ENCODE measurements at places on chromosomes 7 and 10. TPM values are rescaled to one million over a fixed set of nuclear protein-coding genes. Genes with fewer than 3 reads are reported as not detected.

DNA sequence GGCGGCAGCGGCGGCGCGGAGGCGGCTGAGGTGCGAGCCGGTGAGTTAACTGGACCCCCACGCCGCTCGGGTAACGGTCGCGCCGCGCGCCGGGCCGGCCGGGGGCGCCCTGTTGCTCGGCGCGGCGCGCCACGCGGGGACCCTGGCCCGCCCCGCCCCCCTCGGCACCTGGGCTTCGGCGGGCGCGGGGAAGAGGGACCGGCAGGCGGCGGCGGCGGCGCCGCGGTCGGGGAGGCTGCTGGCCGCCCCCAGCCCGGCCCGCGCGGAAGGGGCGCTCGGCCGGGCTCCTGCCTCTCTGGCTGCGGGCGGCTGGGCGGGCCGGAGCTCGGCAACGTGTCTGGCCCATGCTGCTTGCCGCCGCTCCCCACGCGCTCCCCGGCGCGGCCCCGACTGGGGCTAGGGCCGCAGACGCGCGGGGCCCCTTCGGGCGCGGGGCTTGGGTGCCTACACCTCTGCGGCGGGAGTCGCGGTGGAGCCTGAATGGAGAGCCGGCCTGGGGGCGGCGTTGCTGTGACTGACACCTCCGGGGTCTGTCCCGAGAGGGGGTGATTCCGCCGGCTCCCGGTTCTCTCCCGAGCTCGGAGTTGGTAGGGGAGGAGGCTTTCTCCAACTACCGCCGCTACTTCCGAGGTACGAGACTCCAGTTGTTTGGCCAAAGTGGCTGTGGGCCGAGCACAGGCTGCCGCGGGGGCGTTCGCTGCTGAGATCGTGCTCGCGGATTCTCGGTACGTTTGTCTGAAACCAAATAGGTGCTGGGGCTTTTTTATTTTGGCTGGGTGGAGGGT lies 494 bp downstream of the PALS2 start:
- no peaks in the 10 kb centered on the region for H3K36me3 ChIP-seq
- H3K27me3 ChIP-seq, result no peaks in the 10 kb centered on the region
- H3K27ac ChIP-seq, result peak overlapping the region; percentile 60
- peaks cover 4% of the 10 kb centered on the region for H3K4me1 ChIP-seq
- DNase-seq, result no peak

DNA sequence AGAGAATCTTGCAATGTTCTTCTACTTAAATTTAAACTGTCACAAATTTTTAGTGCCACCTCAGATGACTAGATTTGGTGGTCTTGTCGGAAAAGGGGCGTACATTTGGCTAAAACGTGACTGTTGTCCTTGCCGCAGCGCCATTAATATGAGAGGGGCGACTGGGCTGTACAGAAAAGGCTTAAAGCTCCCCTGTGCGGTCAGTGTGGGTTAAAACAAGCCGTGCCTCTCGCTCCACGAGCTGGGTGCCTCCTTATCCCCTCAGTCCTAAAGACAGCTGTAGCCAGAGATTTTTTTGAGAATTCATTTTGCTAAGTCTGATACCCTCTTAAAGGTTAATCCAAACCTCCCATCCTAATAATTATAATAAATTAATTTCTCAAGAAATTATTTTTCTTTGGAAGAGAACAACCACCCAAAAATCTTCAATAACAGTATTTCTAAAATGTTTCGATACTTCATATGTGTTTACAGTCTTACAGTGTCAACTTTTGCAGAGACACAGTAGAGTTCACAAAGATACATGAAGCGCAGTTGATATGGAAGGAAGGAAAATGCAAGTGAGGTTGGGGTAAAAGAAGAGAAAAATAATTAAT lies 68.6 kb downstream of the C7orf25 start:
- H3K4me1 ChIP-seq, result no peaks in the 10 kb centered on the region
- H3K36me3 ChIP-seq, result no peaks in the 10 kb centered on the region
- no peak overlapping the region for H3K27ac ChIP-seq
- no peak overlapping the region for H3K4me3 ChIP-seq

GRCh38 chr7:141366091-141366621 lies 185.1 kb upstream of the AGK start:
- no peaks in the 10 kb centered on the region for H3K36me3 ChIP-seq
- no peaks in the 10 kb centered on the region for H3K4me1 ChIP-seq
- H3K4me3 ChIP-seq, result no peak overlapping the region
- no peak overlapping the region for H3K27ac ChIP-seq
- no peaks in the 10 kb centered on the region for H3K27me3 ChIP-seq

GRCh38 chr7:29968683-29969395 lies 20.8 kb downstream of the SCRN1 start:
- H3K27me3 ChIP-seq, result no peaks in the 10 kb centered on the region
- H3K4me3 ChIP-seq, result no peak overlapping the region
- no peak overlapping the region for H3K27ac ChIP-seq

GRCh38 chr10:50152792-50153272 lies 85.1 kb downstream of the WASHC2A start:
- H3K27ac ChIP-seq, result no peak overlapping the region
- H3K36me3 ChIP-seq, result no peaks in the 10 kb centered on the region
- no peak for DNase-seq
- no peak overlapping the region for H3K4me3 ChIP-seq
- no peaks in the 10 kb centered on the region for H3K27me3 ChIP-seq

GRCh38 chr7:2164646-2165045 lies 68.1 kb downstream of the MAD1L1 start:
- peaks cover 22% of the 10 kb centered on the region for H3K4me1 ChIP-seq
- no peak overlapping the region for H3K27ac ChIP-seq
- no peak overlapping the region for H3K4me3 ChIP-seq
- no peaks in the 10 kb centered on the region for H3K27me3 ChIP-seq
- H3K36me3 ChIP-seq, result no peaks in the 10 kb centered on the region

- H3K4me1 ChIP-seq, result peaks cover 38% of the 10 kb centered on the region
- H3K27me3 ChIP-seq, result no peaks in the 10 kb centered on the region
- DNase-seq, result peak; percentile 57
- H3K36me3 ChIP-seq, result no peaks in the 10 kb centered on the region
Observed at GRCh38 chr7:86785641-86786040, 141.9 kb downstream of the GRM3 start.

DNA sequence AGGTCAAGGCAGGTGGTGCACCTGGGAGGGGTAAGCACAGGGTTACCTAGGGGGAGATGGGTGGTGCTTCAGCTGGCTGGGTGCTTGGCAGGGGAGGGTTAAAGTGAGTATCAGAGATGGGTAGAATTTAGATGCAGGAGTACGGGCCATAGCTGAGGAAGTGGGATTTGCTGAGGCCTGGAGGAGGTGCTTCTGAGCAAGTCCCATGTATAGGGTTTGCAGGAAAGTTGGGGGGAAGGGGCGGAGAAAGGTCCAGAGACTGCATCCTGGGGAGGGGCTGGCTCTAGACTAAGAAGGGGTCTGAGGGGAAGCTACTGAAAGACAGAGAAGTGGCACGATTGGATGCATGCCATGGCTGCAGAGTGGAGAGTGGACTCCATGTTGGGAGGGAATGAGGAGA lies 281.6 kb upstream of the ZNF32 start:
- DNase-seq, result no peak
- H3K4me3 ChIP-seq, result no peak overlapping the region
- no peaks in the 10 kb centered on the region for H3K36me3 ChIP-seq

- DNase-seq, result no peak
- no peak overlapping the region for H3K27ac ChIP-seq
- H3K4me1 ChIP-seq, result no peaks in the 10 kb centered on the region
- H3K27me3 ChIP-seq, result no peaks in the 10 kb centered on the region
Observed at GRCh38 chr7:96196676-96197075, 125.2 kb downstream of the SLC25A13 start.

- DNase-seq, result peak; percentile 8
- H3K36me3 ChIP-seq, result no peaks in the 10 kb centered on the region
- no peaks in the 10 kb centered on the region for H3K4me1 ChIP-seq
- H3K4me3 ChIP-seq, result no peak overlapping the region
- H3K27ac ChIP-seq, result no peak overlapping the region
- H3K27me3 ChIP-seq, result no peaks in the 10 kb centered on the region
Observed at GRCh38 chr10:125344573-125345171, 184.3 kb upstream of the CTBP2 start.

GRCh38 chr10:52297747-52298146 lies 16.3 kb upstream of the DKK1 start:
- no peak overlapping the region for H3K4me3 ChIP-seq
- no peak for DNase-seq
- H3K27me3 ChIP-seq, result no peaks in the 10 kb centered on the region

GRCh38 chr7:149856583-149856982 lies 17.2 kb upstream of the ATP6V0E2 start:
- H3K27me3 ChIP-seq, result no peaks in the 10 kb centered on the region
- no peak for DNase-seq
- H3K4me3 ChIP-seq, result no peak overlapping the region
- no peak overlapping the region for H3K27ac ChIP-seq
- H3K4me1 ChIP-seq, result no peaks in the 10 kb centered on the region

GRCh38 chr10:85612378-85612775 lies 754.2 kb downstream of the GRID1 start:
- no peaks in the 10 kb centered on the region for H3K36me3 ChIP-seq
- H3K4me1 ChIP-seq, result peaks cover 10% of the 10 kb centered on the region
- peak; percentile 21 for DNase-seq
- no peaks in the 10 kb centered on the region for H3K27me3 ChIP-seq
- no peak overlapping the region for H3K4me3 ChIP-seq

DNA sequence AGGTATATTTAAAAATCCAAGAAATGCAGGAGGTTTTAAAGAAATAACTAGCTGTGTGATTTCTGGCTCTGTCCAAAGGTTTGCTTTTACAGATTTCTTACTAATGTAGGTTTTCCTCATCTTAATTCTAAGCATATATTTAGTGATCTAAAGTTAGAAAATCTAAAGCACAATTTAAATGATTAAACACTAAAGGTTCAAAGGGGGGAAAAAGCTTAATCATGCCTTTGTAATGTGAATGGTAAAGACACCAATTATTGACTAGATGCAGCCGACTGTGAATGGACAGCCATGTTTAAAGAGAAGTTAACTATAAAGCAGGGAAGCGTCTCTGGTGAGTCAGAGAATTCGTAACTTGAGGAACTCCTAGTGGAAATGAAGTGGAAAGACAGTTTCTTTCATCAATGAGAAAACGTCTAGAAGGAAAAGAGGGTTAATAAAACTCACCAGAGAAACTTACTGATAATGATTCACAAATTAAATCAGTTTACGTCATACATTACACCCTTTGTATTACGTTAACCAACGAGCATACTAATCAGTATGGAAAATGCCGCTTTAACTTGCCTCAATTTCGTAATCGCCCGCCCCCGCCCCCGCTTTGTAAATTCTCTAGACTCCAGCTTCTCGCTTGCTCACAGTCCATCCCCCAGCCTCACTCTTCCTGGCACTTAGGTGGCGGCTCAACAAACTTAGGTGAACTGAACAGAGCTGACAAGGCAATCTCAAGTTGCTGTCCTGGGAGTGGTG lies 1.1 kb upstream of the HBP1 start:
- H3K27ac ChIP-seq, result peak overlapping the region; percentile 83
- no peak for DNase-seq
- H3K36me3 ChIP-seq, result no peaks in the 10 kb centered on the region
- H3K4me1 ChIP-seq, result peaks cover 10% of the 10 kb centered on the region
- H3K27me3 ChIP-seq, result no peaks in the 10 kb centered on the region
- peak overlapping the region; percentile 62 for H3K4me3 ChIP-seq

DNA sequence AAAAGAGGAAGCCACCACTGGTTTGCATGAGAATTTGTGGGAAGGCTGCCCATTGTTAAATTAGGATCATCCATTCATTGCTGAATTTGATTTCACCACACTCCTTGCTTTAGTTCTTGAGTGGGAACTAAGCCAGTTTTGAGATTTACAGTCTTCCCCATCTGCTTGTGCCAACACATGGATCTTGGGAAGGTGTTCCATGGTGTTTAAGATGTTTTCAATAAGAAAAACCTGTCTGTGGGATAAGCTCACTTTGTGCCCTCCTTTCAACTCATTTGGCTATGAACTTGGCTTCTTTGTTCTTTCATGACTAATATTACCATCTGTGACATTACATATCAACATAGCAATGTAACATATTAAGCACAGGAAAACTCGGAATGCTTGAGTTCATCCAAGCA lies 73.2 kb downstream of the INHBA start:
- H3K27me3 ChIP-seq, result no peaks in the 10 kb centered on the region
- no peak overlapping the region for H3K27ac ChIP-seq
- no peaks in the 10 kb centered on the region for H3K36me3 ChIP-seq

- no peaks in the 10 kb centered on the region for H3K4me1 ChIP-seq
- no peak overlapping the region for H3K4me3 ChIP-seq
- DNase-seq, result no peak
- H3K27ac ChIP-seq, result no peak overlapping the region
- H3K36me3 ChIP-seq, result no peaks in the 10 kb centered on the region
- no peaks in the 10 kb centered on the region for H3K27me3 ChIP-seq
Observed at GRCh38 chr7:33854178-33854577, 51.2 kb upstream of the BMPER start.

GRCh38 chr7:128039544-128039953 lies 8.3 kb upstream of the LRRC4 start:
- H3K27ac ChIP-seq, result no peak overlapping the region
- H3K27me3 ChIP-seq, result no peaks in the 10 kb centered on the region
- H3K36me3 ChIP-seq, result peaks cover 7% of the 10 kb centered on the region
- H3K4me1 ChIP-seq, result peaks cover 48% of the 10 kb centered on the region

DNA sequence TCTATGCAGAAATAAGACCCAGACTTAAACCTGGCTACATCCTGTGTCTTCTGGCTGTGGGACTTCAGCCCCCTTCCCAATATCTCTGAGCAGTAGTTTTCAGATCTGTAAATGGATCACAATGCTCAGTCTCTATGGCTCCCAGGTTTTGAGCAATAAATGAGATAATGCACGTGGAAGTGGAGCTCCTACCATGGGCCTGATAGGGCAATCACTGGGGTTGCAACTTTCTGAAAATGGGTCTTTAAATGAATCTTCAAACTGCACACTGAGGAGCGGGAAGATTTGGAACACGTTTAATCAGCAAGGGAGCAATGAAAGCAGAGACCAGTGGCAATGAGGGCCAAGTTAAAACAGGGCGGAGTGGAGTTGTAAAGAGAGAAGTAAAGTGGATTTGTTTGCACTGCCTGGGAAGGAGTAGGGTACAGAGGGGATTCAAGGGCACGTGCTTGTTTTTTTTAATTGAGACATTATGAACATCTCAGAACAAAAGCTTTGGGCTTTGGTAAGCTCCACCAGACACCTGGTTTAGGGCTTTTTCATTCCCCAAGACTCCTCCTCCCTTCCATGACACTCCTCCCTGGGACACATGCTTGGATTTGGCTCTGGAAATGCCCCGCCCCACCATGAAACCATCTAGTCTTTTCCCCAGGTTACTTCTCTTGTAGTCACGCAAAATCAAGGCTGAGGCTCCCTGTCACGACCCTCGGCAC lies 42.7 kb downstream of the PAPSS2 start:
- DNase-seq, result no peak
- H3K4me1 ChIP-seq, result no peaks in the 10 kb centered on the region
- no peak overlapping the region for H3K4me3 ChIP-seq

- no peaks in the 10 kb centered on the region for H3K36me3 ChIP-seq
- no peaks in the 10 kb centered on the region for H3K27me3 ChIP-seq
- H3K4me3 ChIP-seq, result peak overlapping the region; percentile 85
- H3K27ac ChIP-seq, result peak overlapping the region; percentile 92
- H3K4me1 ChIP-seq, result peaks cover 5% of the 10 kb centered on the region
- peak; percentile 7 for DNase-seq
Observed at GRCh38 chr10:94546901-94547185, 1.3 kb downstream of the HELLS start.

The CCL24 gene
- not detected for polyA plus RNA-seq

The SNCG gene
- 0.51 TPM for polyA plus RNA-seq

The ANKRD61 gene
- polyA plus RNA-seq, result 0.51 TPM

The ETV1 gene
- polyA plus RNA-seq, result 0.03 TPM

The HECW1 gene
- polyA plus RNA-seq, result 0.04 TPM

The SPOCK2 gene
- polyA plus RNA-seq, result 1.2 TPM

The CYP26A1 gene
- polyA plus RNA-seq, result not detected

The SH2D4B gene
- not detected for polyA plus RNA-seq

The CNTNAP2 gene
- 0.03 TPM for polyA plus RNA-seq

The PCLO gene
- 0.14 TPM for polyA plus RNA-seq

The CHN2 gene
- 0.42 TPM for polyA plus RNA-seq

The MPLKIP gene
- 84.7 TPM for polyA plus RNA-seq

The FAM241B gene
- 0.30 TPM for polyA plus RNA-seq

The SFRP5 gene
- polyA plus RNA-seq, result not detected
